Activated CD8-positive, alpha-beta memory T cell treated with anti-CD3 and anti-CD28 coated beads for 36 hours (primary cell): ENCODE measurements at places on chromosomes 7 and 10. TPM values are rescaled to one million over a fixed set of nuclear protein-coding genes. Genes with fewer than 3 reads are reported as not detected.

The AGMO gene
- not detected for total RNA-seq

The GOLGA7B gene
- 0.25 TPM for total RNA-seq

The HMX2 gene
- total RNA-seq = not detected

The CD36 gene
- total RNA-seq = not detected

The ZNF425 gene
- 1.4 TPM for total RNA-seq

The SPDYE8 gene
- total RNA-seq = not detected

The AGBL3 gene
- total RNA-seq = 2.2 TPM
